Stimulated activated CD8-positive, alpha-beta memory T cell treated with anti-CD3 and anti-CD28 coated beads, Interleukin-2, amount 100 ng/mL, for 48 hours (primary cell): ENCODE measurements at places on chromosomes 1 and 21.

DNA sequence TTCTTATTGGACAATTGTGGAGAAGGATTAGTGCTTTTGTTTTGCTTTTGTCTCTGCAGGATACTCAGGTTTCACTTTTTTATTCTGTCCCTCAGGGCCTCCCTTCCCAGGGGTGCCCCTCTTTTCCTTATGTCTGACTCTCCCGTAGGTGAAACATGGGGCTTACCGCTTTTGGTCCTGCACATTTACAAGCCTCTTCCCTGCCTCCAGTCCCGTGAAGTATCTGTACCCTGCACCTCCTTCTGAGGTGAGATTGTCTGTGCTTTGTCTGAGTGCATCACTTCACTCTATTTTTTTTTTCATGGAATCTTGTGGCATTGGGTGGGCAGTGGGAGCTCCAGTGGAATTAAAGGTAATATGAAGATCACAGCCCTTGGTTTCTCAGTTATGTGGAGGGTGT lies 758.1 kb upstream of the TPTE start:
- no peak for DNase-seq

DNA sequence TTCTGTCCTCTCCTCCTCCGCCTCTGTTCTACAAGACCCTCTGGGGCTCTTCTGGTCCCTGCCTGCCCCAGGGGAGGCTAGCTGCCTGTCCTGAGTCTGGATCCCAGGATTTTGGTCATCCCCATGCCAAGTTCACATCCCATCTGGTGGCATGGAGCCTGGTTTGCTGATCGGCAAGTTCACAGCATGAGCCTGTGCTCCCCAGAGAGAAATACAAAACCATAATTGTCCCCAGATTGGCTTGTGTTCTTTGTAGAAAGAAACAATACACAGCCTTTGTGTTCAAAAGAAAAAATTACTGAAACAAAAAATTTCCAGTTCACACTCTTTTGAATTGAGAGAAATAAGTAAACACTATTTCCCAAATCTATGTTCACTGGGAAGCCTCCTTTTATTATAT lies 149.4 kb upstream of the ZC3H12A start:
- no peak for DNase-seq

DNA sequence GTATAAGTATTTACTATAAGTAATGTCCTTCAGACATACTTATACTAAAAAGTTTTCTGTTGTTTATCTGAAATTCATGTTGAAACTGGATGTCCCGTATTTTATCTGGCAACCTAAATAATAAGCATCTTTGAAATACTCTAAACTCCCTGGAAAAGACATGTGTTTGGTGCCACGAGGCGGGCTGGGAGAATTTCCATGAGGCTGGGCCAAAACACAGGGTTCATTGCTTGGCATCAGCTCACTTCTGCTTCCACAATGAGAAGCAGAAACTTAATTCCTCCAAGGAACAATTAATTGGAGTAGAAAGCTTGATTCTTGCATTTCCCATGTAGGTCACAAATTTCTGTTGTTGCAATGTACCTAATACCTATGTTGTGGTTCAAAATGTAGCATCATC lies 110.2 kb downstream of the PSMG1 start:
- no peak for DNase-seq

- no peak for DNase-seq
These were observed 22.1 kb upstream of the IGSF21 start for GRCh38 chr1:18085387-18086074.

DNA sequence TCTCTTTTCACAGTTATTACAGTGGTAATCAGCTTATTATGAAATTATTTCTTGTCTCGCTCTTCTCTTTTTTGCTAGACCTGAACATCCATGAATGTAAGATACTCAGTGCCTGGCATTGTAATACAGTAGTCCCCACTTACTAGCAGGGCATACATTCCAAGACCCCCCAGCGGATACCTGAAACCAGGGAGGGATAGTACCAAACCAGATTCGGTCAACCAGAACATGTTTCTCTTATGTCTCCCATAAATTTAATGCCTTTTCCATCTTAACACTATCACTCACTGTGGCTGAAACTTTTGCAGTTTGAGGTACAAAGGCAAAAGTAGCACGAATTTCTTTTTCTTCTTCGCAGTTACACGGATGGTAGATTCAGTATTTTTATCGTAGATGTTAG lies 24.6 kb upstream of the B3GALT2 start:
- DNase-seq, result no peak

GRCh38 chr1:13702425-13703127 lies 2.6 kb downstream of the PRDM2 start:
- peak; percentile 30 for DNase-seq

GRCh38 chr1:19512545-19512944 lies 27.2 kb upstream of the CAPZB start:
- DNase-seq, result no peak

GRCh38 chr1:241101622-241102021 lies 255.4 kb downstream of the RGS7 start:
- no peak for DNase-seq

- no peak for DNase-seq
These were observed 81.3 kb downstream of the UROD start for GRCh38 chr1:45093334-45093733.

GRCh38 chr1:156524481-156524869 lies 23.9 kb upstream of the MEF2D start:
- no peak for DNase-seq

DNA sequence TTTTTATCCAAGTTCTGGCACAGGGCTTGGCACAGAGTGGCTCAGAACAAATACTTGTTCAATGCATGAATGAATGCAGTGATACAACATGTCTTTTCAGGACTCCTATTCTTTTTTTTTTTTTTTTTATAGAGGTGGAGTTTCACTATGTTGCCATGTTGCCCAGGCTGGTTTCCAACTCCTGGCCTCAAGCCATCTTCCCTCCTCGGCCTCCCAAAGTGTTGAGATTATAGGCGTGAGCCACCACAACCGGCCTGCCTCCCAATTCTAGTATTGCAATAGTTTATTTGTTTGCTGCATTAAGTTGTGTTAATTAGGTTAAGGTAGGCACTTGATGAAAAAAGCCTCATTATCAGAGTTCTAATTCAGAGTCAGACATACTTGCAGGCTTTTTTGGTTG lies 17.9 kb downstream of the UBE4B start:
- no peak for DNase-seq

GRCh38 chr1:224739303-224739996 lies 123.3 kb downstream of the CNIH3 start:
- no peak for DNase-seq

DNA sequence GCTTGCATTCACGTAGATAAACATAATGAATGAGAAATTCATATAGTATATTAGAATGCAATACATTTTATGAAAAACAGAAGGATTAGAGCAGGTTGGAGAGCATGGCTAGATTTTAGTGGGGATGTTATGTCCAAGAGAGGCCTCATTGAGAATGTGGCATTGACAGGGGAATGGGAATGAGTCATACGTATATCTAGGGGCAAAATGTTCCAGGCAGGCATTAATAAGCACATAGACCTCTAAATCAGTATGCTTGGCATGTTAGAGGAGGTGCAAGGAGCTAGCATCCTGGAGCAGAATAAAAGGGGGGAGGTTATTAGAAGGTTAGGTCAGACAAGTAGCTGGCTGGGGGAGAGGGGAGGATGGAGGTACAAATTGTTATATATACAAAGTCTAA lies 93.0 kb downstream of the USH2A start:
- no peak for DNase-seq

- DNase-seq, result peak; percentile 26
These were observed 623 bp downstream of the CAPN2 start for GRCh38 chr1:223712850-223713474.

DNA sequence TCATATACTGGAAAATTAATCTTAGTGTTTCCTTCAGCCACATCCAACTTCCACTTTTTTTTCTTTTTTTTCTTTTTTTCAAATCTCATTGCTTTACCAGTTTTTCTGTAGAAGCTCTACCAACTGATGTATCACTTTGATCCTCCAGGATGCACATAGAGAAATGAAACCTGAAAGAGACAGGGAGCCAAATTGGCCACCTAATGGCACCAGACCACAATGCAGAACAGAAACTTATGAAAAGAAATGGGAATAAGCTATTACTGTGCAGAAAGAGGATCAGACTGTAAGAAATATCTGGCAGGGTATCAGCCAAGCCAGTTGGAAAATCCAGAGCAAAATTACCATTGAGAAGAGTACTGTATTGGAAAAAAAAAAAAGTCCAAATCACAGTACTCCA lies 1514.2 kb downstream of the MRPL39 start:
- no peak for DNase-seq
